ENCODE measurements at places on chromosomes 11 and 22.

DNA sequence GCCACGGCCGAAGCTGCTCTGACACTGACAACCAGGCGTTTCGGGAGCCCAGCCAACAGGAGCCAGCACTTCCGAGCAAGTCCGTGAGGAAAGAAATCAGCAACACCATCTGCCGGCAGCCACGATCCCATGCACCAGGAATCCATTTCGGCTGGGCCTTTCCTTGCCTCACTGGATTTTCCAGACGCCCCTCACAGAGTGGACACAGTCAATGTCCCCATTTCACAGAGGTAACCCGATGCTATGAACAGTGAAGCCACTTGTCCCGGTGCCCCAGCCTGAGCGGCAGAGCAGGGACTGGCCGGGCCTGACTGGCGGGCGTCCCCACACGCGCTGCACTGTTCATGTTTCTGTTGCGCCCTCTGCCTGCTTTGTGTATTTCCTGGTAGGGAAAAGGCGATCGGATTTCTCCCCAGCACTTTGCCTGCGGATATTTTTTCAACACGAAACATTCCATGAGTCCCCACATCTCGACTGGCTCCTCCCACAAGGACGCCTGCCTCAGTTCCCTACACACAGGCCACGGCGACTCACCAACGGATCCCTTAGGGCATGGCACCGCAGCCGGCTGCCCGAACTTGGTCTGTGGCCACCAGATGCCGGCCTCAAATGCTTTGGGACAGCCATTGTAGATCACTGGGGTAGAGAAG is 55.3 kb downstream of the TRMU start:
- DNase-seq: peak; percentile 63

DNA sequence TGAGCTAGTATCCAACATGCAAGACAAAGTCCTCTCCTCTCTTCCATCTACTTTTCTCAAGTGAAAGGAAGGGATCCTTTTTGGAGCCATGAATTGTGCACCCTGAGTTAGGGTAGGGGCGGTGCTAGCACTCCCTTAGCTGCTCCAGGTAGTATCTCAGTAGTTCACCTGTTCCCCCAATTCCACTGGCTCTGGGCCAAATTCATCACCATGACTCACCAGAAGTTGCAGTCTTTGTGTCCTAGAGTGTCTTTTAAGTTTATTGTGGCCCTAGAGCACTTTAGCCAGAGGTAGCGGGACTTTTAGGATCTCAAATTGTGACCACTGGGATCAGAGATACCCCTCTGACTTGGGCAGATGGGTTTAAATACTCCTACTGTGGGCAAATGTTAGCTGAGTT is 398.6 kb upstream of the ANO5 start:
- no peak for DNase-seq

- no peak for DNase-seq
These were observed 2.1 kb upstream of the LRFN4 start for GRCh38 chr11:66854729-66855211.

- DNase-seq: no peak
These were observed 21.6 kb downstream of the DGCR6L start for GRCh38 chr22:20298110-20298802.

- DNase-seq: no peak
These were observed 6.6 kb upstream of the CDC42BPG start for GRCh38 chr11:64850979-64851567.

- DNase-seq: no peak
These were observed 77.2 kb upstream of the UBASH3B start for GRCh38 chr11:122578171-122578825.

DNA sequence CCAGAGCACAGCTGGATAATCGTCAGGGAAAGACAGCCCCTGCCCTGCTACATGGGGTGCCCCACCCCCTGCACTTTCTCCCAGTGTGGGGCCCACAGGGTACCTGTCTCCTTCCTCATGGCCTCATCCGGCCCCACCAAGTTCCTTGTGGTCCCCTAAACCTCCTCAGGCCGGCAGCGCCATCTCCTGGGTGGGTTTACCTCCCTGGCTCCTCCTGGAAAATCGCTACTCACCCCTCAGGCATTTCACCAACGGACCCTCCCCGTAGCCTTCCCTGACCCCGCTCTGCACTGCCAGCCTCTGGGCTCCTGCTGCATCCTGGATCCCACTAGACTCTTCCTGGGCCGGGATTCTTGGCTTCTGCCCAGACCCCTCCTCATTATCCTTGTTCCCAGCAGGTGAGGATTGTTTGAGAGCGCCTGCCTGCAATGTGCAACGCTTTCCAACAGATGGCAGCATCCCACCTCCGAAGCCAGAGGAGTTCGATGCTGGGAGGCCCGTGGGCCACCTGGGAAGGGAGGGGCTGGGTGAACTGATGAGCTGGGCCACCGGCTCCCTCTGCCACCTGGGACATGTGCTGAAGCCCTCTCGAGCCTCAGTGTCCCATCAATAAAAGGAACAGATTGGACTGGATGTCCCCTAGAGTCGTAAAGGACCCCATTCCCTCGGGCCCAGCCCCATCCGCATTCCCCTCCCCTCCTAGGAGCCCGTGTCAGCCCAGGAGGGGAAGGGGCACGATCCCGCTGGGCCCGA is 44.2 kb upstream of the TTLL12 start:
- DNase-seq: peak; percentile 35

DNA sequence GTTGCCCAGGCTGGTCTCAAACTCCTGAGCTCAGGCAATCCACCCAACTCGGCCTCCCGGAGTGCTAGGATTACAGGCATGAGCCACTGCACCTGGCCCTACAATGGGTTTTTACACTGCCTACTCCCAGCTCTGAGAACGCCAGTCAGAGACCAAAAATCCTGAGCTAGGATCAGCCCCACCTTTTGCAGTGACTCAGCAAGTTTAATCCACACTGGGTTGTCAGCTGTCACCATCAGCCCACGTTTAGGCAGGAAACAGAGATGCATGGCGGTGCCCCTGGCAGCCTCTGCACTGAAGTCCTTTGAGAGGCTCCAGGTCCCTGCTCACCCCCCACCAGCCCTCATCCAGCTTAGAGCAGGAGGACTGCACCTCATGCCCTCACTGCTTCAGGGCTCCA is 117.6 kb downstream of the ARHGAP8 start:
- no peak for DNase-seq

GRCh38 chr11:122628810-122629555 is 26.5 kb upstream of the UBASH3B start:
- DNase-seq: peak; percentile 79

DNA sequence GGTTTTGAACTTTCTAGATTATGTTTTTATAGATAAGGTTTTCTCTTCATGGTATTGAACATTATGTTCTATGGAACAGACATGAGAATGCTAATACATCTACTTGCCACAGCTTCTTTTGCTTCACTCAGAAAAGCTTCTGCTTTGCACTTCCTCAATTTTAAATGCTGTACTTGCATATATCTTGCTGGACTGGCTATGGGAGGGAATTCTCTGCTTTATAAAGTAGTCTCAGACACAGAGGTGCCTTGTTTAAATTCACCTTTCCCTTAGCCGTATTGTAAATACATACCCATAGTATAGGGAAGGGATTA is 173.9 kb downstream of the DDX10 start:
- DNase-seq: no peak

GRCh38 chr11:128616161-128616560 is 28.8 kb upstream of the ETS1 start:
- no peak for DNase-seq

GRCh38 chr22:23786261-23786710 is 480 bp upstream of the SMARCB1 start:
- DNase-seq: no peak

DNA sequence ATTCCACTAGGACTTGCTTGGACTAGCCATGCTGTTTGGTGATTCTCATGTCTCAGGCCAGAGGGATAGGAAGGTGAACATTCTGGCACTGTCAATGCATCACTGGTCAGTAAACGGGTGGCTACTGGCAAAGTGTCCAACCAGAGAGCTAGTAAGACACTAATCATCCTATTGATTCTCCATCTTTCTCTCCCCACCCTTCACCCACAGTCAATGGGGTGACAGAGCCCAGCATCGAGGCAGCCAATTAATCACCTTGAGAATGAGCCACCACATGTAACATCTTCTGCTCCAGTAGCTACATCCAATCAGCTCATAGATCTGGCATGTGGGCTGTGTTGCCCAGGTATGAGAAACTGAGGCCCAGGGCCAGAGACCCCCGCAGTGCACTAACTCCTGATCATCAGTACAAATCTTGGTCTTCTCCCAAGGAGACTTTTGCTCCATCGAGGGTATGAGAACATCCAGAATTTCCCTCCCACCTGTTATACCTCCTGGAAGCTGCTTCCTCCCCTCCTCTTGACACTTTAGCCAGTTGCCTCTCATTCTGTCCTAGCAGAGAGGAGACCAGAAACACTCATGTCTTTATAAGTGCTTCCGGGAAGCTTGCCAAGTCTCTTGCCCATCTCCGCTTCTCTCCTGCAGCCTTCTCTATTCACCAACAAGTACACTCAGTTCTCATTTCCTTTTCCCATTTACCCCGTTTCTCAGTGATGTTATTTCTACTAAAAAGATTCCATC is 17.0 kb downstream of the HTR3A start:
- no peak for DNase-seq

DNA sequence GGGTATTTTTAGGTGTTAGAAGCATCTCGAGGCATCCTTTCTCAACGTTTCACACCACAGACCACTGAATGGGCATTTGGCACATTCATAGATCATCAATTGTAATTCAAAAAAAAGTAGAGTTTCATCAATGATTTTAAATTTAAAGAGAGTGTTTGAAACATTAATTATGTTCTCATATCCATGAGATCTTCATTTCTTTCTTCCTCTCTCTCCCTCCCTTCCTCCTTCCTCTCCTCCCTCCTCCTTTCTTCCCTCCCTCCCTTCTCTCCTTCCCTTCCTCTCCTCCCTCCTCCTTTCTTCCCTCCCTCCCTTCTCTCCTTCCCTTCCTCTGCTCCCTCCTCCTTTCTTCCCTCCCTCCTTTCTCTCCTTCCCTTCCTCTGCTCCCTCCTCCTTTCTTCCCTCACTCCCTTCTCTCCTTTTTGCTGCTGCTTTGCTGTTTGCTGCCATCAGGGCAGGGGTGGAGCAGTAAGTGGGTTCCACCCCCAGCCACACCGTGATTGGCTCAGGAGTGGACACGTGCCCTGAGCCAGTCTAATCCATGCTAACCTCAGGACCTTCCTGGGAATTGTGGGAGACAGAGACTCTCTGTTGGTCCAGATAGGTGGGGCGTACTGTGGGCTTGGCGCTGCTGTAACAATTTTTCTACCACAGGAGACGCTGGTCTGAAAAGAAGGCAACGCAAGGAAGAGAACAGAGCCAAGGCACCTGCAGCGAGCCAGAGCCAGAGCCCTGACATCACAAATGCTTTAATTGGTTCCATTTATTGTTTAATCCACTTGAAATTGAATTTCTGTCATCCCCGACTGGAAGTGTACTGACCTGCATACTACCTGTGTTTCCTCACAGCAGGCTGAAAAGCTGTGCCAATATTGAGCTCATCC is 33.7 kb upstream of the APOBEC3A start:
- DNase-seq: peak; percentile 44

- DNase-seq: peak; percentile 67
These were observed 134.5 kb upstream of the NAV2 start for GRCh38 chr11:19577976-19578619.

GRCh38 chr11:15849257-15849656 is 507.1 kb downstream of the SOX6 start:
- no peak for DNase-seq

DNA sequence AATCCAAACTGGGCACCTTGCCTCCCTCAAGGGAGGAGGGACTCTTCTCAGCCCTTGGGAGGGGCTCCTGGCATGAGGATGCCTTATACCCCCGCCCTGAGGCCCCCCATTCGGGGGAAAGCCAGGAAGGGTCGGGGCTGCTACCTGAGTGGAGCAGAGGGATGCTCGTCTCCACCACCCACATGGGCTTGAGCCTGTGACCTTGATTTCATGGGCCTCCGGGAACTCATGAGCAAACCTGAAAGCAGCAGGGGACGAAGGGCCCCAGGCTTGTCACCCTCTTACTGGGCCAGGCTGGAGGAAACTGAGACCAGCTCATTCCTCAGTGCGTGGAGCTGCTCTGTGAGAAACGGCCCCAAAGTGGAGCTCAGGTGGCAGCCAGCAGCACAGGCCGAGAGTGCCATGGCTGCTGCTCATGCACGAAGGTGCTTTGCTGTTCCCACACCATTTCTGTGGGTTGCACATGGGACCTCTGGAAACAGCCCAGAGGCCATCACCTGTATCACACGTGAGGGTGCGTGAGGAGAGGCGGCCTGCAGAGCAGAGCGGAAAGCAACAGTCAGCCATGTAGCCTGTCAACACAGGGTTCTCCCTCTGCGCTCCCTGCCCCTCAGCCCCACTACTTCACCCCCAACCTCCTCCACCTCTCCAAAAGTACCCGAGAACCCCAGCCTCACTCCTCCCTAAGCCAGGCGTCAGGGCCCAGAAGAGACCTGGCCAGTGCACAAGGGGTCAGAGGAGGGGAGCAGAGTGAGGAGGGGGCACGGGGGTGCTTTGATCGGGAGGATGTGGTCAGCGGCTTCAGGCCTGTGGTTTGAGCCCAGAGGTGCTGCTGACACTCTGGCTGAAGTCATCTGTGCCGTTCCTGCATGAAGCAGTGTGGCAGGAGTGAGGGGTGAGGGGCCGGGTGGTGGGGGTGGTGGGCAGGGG is 14.1 kb upstream of the IL2RB start:
- DNase-seq: no peak

DNA sequence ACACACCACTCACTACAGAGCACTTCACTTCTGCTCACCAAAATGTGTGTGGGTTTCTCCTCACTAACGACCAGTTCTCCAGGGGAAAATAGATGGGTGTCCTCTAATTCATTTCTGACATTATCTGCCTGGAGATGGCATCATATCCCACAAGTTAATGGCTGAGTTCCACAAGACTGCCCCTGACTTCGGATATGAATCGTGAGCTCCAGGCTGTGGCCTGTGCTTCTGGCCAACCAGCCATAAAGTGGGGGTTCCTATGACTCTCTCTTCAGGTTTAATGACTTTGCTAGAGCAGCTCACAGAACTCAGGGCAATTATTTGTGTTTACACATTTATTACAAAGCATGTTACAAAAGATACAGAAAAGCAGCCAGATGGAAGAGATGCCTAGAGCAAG is 113.0 kb upstream of the SYT13 start:
- peak; percentile 18 for DNase-seq

DNA sequence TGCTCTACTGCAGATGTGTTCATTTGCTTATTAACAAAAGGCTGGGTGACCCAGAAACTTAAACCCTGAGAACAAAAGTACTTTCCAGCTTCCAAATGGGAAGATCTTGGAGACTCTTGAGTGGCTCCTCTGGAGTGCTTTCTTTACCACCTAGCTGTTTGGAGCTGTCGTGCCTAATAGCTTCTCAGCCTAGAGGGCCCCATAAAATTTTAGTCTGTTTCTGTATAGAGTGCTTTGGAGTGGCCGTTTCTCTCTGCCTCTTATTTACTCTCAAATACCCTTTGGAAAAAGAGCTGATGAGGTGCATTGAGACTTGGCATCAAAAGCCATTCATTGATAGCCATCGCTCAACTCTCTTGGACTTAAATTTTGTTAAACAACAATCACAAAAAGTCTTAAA is 50.7 kb downstream of the ZNRF3 start:
- no peak for DNase-seq

- no peak for DNase-seq
These were observed 1.2 kb upstream of the MPPED2 start for GRCh38 chr11:30587269-30587812.

GRCh38 chr11:65662247-65662798 is 393 bp downstream of the RELA start:
- no peak for DNase-seq

Data from NCI-H526 treated with DMSO at 0.1 percent for 48 hours (cell line).